Left hindlimb (tissue), 1 donor: ENCODE measurements at places on chromosomes 12 and 14.

DNA sequence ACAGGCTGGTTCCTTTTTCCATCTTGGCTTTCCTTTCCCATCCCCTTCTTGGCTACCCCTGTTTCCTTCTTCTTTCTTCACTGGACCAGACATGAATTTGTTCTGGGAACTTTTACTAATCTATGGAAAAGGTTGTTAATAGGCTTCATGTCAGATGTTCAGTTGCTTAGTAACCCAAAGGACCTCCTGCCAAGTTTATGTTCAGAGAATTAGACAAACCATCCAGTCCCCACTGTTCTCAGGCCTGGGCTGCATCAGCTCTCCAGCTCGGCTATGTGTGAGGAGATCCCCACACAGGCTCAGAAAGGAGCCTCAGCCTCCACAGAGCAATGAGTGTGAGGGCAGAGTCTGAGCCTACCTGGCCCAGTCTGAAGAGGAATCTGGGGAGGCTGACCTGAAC, 78.0 kb downstream of the AKAP6 start:
- no peak for DNase-seq

GRCh38 chr12:90301561-90302133, 593.0 kb upstream of the ATP2B1 start:
- DNase-seq, result no peak

GRCh38 chr12:14784471-14784870, 18.8 kb downstream of the WBP11 start:
- no peak for DNase-seq

- no peak for DNase-seq
Observed at GRCh38 chr12:45893240-45893639, 97.1 kb downstream of the SCAF11 start.

DNA sequence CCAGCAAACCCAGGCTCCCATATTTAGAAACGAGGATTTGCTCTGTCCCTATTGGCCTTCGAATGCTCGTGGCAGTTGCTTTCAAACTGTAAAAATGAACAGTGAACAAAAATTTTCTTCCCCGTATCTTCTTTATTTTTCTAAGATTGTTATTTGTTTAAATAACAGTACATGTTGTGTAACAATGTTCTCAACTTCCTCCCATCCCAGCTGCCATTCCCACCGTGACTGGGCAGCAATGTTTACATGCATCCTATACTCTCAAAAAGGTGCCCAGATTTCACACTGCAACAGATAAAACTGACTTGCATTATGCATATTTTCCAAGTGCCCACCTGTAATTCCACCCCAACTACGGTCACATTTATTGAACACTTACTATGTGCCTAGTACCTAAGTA, 12.8 kb downstream of the VCPKMT start:
- DNase-seq, result no peak

GRCh38 chr14:57262117-57262516, 6.6 kb downstream of the EXOC5 start:
- DNase-seq, result no peak

DNA sequence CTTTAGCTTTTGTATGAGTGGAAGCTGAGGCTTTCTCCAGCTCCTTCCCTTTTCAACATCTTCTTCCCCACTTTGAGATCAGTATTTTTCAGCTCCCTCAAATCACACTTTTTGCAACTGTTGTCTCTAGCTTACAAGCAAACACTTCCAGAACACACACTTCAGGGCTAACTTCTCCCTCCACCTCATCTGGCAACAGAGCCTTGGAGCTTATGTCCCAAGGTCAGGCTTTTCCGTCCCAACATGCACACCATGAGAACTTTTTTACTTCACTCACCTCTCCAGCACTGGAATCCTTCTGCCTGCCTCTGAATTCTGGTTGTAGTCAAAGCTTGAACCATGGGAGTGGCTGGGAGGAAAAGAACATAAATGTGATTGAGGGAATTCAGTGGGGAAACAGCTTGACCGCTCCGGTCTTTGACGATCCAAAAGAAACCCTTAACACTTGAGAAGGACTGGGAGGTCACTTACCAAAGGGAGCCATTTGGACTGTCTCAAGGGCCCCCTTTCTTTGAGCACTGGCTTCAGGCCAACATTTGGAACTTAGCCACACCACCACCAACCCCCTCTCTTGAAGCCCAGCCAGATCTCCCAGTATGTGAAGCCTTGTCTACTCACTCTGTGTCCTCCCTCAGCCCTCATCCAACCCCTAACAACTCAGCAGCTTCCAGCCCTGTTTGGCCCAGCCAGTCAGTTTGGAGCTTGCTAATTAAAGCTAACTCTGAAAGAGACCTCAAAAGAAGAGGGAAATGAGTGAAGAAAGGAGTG, 3.9 kb upstream of the BLOC1S1 start:
- DNase-seq, result peak; percentile 42
